ENCODE measurements at places on chromosomes 16 and 17.

- DNase-seq, result no peak
These were observed 203.4 kb upstream of the FOXF1 start for GRCh38 chr16:86306811-86307513.

DNA sequence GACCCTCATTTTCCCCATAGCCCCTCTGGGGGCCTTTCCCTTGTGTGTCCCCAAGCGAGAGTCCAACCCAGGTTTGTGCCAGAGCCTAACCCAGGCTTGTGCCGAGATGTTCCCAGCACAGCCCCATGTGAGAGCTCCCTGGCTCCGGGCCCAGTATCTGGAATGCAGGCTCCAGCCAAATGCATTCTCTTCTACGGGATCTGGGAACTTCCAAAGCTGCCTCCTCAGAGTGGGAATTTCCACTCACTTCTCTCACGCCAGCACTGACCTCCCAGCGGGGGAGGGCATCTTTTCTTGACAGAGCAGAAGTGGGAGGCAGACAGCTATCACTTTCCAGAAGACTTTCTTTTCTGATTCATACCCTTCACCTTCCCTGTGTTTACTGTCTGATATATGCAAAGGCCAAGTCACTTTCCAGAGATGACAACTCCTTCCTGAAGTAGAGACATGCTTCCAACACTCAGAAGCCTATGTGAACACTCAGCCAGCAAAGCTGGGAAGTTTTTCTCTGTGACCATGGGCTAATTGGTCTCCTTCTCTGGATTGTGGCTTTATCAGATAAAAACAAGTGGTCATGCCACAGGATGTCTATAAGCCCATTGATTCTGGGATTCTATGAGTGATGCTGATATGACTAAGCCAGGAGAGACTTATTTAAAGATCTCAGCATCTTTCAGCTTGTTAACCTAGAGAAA lies 2.5 kb upstream of the CCL2 start:
- DNase-seq, result no peak

GRCh38 chr17:50458270-50458669 lies 10.4 kb downstream of the CHAD start:
- no peak for DNase-seq

GRCh38 chr17:45883063-45883462 lies 11.3 kb upstream of the MAPT start:
- no peak for DNase-seq

- no peak for DNase-seq
These were observed 4.9 kb upstream of the RBL2 start for GRCh38 chr16:53429221-53429943.

DNA sequence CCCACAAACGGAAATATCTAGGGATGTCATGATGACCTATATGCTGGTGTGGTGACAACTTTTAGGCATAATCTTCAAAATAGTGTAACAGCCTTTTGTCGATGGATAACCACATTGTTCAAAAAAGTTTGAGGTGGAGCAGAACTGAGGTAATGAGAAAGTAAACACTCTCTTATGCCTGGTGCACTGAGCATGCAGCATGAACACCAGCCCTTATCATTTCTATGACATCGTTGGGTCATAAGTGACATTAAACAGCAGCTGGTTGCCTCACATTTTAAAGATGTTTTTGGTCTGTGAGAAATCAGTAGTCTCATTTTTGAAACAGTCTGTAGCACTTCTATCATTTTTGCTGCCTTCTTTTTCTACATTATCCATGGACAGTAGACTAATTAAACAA lies 1.8 kb downstream of the KRT23 start:
- DNase-seq, result no peak

- DNase-seq, result no peak
These were observed 7.8 kb downstream of the TRAF7 start for GRCh38 chr16:2163211-2163881.

DNA sequence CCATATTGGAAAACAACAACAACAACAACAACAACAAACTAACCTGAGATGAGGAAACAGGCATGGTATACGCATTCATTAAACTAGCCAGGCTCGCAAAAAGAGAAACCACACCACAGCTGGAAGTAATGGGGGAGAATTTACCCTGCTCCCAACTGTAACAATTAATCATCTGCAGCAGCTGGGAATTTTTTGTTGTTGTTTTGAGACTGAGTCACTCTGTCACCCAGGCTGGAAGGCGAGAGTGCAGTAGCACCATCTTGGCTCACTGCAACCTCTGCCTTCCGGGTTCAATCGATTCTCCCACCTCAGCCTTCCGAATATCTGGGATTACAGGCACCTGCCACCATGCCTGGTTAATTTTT lies 16.3 kb downstream of the PRPSAP1 start:
- no peak for DNase-seq

DNA sequence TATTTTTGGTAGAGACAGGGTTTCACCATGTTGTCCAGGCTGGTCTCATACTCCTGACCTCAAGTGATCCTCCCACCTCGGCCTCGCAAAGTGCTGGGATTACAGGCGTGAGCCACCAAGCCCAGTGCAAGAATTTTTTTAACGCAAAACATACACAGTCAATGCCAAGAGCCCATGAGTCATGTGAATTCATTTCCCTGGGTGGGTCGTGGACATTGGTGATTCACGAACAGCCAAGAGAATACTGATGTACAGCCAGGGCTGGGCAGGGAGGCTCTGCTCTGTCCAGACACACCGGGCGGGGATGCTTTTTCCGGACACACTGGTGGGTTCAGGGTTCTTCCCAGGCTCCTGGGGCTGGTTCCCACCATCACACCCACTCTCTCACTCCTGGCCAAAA lies 17.7 kb downstream of the SLC38A8 start:
- DNase-seq, result no peak

Data from HuH-7.5 (cell line).